ENCODE measurements at places on chromosomes 5 and 9. TPM values are rescaled to one million over a fixed set of nuclear protein-coding genes. Genes with fewer than 3 reads are reported as not detected.

GRCh38 chr9:88777498-88778312 lies 213.6 kb upstream of the S1PR3 start:
- no peak for DNase-seq

The PCDHGA5 gene
- 2.5 TPM for total RNA-seq

GRCh38 chr5:77366717-77367500 lies 125.2 kb downstream of the WDR41 start:
- DNase-seq, result peak; percentile 26

The GRXCR2 gene
- total RNA-seq, result not detected

The CCNI2 gene
- total RNA-seq, result 1.6 TPM

The SLC36A2 gene
- total RNA-seq, result not detected

DNA sequence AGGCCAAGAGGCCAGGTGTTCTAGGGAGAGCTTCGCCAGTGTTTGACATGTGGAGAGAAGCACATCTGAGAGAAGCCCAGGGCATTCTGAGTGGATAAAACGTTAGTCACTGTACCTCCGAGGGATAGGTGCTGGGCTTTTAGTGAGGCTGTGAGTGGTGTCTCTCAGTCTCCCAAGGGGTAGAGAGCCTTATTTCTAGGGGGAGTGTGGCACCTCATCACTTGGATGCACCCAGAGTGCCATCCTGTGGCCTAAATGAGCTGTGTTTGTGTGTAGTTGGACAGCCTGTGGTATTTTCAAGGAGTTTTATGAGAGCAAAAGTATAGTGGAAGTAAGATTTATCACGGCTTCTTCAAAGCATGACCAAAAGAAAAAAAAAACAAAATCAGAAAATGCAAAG lies 1046.9 kb upstream of the WWC1 start:
- peak; percentile 65 for DNase-seq

GRCh38 chr5:13987843-13988464 lies 43.5 kb upstream of the DNAH5 start:
- peak; percentile 56 for DNase-seq

GRCh38 chr5:38483805-38484398 lies 72.5 kb downstream of the LIFR start:
- DNase-seq, result no peak

- no peak for DNase-seq
These were observed 81.8 kb downstream of the CMYA5 start for GRCh38 chr5:79771387-79771786.

DNA sequence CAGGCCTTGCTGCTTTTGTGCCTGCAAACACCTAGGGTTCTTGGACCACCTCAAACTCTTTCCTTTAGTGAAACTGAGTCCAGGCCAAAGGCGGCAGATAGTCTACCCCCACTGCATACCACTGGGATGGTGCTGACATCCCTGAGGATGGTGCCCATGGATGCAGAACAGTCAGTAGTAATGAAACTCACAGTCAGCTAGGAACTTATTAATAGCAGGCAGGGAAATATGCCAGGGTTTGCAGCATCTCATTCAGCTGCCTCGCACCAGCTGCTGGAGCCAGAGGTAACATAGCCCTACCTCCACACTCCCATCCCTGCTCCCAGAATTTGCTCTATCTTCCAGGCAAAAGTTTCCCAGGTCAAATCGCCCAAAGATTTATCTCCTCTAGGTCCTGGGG lies 189.1 kb downstream of the SREK1 start:
- DNase-seq, result no peak

DNA sequence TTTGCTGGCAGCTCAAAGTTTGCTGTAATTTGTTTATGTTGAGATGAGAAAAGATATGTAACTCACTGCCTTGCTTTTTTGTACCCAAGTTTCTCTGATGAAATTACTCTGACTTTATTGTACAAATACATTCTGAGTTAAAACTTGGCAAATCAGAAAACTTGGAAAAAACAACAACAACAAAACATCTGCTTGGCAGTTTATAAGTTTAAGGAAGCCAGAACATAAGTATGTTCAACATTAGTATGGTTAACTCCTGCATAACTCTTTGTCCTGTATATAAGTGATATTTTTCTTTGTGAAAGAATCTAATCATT lies 233.1 kb downstream of the MAST4 start:
- no peak for DNase-seq

DNA sequence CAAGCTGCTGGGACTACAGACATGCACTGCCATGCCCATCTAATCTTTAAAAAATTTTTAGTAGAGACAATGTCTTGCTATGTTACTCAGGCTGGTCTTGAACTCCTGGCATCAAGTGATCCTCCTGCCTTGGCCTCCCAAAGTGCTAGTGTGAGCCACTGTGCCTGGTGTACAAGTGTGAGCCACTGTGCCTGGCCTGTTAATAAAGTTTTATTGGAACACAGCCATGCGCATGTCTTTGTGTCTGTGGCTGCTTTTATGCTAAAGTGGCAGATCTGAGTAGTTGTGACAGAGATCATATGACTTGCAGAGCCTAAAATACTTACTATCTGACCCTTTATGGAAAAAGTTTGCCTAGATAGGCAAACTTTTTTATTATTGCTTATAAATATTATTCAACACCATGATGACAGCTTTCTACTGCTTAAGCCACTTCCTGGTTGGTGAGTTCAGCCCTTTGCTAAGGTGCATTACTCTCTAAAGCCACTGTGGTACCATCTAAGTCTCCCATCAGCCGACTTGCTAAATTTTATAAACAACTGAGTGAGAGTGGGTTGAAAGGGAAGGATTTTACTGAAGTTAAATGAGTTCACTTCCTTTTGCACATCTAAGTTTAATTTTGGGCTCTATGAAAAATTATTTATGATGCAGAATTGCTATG lies 133.5 kb downstream of the RASGRF2 start:
- no peak for DNase-seq

The PPP1R2B gene
- not detected for total RNA-seq

GRCh38 chr5:124842725-124843595 lies 96.5 kb upstream of the ZNF608 start:
- DNase-seq, result no peak

The MAST4 gene
- total RNA-seq, result 8.0 TPM

GRCh38 chr5:38117784-38118479 lies 140.4 kb upstream of the EGFLAM start:
- no peak for DNase-seq

Measured in WTC11 (cell line).